ENCODE measurements at places on chromosomes 3 and 15.

DNA sequence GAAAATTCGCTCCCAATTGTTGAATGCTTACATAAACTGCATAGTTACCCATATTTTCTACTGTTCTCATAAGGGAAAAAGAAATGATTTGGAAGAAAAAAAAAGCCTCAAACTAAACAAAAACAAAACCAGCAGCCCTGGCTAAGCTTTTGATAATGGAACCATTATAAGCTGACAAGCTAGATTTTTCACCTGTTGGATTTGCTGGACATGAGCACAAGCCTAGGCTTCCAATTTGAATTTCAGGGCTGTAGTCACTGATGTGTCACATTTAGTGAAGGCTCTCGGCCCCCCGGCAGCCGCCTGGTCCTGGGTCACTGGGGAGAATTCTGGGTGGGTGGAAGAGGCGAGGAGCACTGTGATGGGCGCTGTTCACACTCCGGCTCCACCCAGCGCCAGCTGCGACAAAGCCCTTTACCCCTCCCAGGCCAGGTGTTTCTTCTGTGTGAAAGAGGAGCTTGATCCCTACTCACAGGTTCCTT lies 4.6 kb downstream of the FBXL22 start:
- DNase-seq = peak; percentile 46

DNA sequence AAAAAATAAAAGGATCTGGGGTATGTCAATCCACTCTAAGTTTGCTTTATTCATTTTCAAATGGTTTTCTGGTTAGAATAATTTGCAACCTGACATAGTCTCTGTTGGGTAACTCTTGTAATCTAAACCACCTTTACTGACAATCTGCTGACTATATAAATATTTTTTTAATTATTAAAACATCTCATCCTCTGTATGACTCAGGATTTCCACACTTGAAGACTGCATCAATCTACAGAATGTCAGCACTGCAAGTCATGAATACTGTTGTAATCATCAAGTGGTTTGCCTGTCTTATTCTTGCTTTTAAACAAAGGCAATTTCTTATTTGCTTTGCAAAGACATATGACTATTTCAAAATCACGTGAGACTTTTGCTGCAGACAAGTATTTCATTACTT lies 42.1 kb downstream of the VGLL3 start:
- no peak for DNase-seq

- DNase-seq = no peak
Measured at GRCh38 chr3:57961828-57962447, 46.3 kb upstream of the FLNB start.

GRCh38 chr3:119697394-119697793 lies 5.4 kb upstream of the CFAP91 start:
- no peak for DNase-seq

GRCh38 chr3:39541917-39542329 lies 74.4 kb downstream of the MOBP start:
- DNase-seq = peak; percentile 56

- no peak for DNase-seq
Measured at GRCh38 chr3:134427400-134428111, 53.3 kb upstream of the AMOTL2 start.

GRCh38 chr3:59717679-59718205 lies 667.9 kb upstream of the CFAP20DC start:
- DNase-seq = no peak

GRCh38 chr3:65098400-65098799 lies 410.6 kb upstream of the ADAMTS9 start:
- no peak for DNase-seq

- no peak for DNase-seq
Measured at GRCh38 chr15:36645106-36645505, 65.7 kb downstream of the CDIN1 start.

DNA sequence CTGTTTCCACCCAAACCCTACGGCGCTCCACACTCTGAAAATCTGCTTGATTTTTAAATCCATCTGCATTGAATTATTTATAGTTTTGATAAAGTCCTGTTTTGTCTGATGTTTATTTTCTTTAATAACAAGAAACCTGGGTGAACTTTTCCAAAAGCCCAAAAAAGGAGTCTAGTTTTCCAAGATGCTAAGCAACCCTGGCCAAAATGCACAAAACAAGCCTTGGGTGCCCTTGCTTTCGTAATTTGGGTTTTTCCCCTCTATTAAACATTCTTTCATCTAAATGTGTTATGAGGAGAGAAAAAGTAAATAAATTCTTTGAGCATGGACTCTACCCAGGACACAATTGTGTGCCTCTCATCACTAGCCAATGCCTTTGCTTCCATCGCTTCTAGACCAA lies 468.9 kb downstream of the MCTP2 start:
- DNase-seq = no peak

DNA sequence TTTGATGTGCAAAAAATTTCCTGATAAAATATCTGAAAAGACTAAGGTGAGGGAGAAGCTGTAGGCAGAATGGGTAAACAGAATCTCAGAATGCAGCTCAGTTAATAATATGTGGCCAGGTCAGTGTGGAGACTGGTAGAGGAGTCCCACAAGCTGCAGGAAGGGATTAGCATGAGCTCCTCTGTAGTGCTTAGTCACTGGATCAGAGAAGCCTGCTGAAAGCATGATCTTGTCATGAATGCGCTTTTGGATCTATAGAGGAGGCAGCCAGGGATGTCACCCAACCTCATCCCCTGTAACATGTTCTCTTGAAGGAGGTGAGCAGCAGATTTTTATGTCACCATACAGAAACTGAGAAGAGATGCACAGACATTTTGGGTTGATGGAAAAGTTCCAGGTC lies 1035.3 kb upstream of the GBE1 start:
- no peak for DNase-seq

DNA sequence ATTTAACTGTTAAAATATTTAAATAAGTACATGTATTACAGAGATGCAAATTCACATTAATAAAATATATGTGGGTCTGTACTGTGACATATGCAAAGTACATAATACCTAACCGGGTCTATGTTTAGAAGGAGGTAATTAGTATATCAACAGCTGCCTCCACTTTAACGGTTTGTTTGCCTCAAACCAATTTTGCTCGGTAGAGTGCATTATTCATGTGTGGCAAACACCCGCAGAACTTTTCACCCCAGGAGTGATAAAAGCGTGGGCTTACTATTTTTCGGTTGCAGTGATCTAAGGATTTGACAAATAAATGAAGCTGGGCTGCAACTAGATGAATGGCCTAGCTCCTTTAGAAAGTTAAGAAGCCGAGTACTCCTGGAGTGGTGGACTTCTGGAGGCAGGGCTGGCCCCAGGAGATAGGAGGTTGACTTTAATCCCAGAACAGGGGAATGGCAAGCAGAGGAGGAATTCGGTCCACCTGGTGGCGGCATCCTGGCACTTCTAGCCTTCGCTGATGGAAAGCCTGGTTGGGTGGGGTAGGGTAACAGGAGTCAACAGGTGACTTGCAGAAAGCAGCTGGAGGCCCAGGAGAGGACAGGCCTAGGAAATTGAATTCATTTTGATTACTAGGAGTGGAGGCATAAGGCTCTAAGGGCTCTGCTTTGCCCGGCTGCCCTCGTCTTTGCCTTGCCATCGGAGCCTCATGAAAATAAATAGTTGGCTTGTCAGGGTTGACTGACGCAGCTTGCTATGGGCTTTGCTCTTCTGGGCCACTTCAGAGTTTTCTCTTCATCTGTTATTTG lies 2.4 kb downstream of the SLCO3A1 start:
- peak; percentile 62 for DNase-seq

DNA sequence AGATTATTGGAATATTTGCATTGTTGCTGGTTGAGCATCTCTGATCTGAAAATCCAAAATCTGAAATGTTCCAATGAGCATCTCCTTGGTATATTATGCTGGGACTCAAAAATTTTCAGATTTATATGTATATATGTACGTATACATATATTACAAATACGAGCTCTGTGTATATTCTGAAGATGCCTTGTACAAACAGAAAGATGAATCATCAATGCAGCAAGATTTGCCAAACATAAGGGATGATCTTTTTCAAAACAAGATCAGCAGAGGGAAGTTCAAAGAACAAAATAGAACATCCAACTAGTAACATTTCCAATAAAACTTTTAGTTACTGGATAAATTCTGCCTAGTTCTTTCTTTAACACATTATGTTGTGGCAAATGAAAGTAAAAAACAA lies 42.5 kb downstream of the HERC1 start:
- DNase-seq = no peak

- no peak for DNase-seq
Measured at GRCh38 chr3:159978353-159978752, 10.3 kb upstream of the IL12A start.

GRCh38 chr3:27681249-27681748 lies 40.8 kb downstream of the EOMES start:
- DNase-seq = peak; percentile 29

GRCh38 chr3:196406811-196407470 lies 25.3 kb downstream of the UBXN7 start:
- DNase-seq = no peak

DNA sequence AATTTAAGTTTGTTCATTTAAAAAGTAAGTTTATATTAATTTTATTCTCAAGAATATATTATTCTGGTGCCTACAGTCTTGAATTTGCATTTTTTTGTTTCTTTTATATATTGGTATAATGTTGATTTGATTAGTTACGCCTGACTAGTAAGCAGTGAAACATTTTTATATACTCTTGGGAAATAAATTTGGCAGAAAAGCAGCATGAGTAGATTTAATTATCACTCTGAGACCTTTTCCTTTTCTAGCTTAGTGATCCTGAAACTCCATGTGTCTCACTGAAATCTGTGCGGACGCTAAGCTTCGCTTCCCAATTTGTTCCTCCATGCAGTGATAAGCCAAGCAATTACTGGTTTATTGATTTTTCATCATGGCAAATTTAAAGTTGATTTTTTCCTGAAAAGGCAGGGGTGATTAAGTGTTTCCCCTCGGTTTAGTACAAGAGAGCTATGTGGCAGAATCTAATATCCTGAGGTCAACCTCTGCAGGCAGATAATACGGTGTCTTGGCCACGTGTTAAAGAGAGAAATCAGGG lies 87.2 kb upstream of the MLF1 start:
- no peak for DNase-seq

- no peak for DNase-seq
Measured at GRCh38 chr15:48451241-48451640, 120.0 kb downstream of the DUT start.

- no peak for DNase-seq
Measured at GRCh38 chr15:66900586-66901310, 164.7 kb upstream of the SMAD3 start.

DNA sequence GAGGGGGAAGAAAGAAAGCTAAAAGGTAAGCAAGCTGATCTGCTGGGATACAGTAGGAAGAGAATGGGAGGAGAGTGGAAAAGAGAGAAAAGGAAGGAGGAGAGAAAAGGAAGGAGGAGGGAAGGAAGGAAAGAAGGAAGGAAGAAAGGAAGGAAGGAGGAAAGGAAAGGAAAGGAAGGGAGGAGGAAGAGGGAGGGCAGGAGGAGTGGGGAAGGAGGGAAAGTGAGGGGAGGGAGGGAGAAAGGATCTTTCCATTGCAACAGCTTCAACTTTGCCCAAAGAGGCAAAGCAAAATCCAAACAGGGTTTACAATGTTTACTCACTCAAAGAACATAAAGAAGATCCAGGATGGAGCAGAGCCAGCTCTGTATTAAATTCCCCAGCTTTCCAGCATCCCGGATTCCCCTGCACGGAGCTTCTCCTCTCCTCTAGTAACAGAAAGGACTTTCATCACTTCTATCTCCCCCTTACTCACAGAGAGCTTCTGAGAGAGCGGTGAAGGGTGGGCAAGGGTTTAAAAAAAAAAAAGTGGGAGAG lies 494.2 kb upstream of the PROK2 start:
- DNase-seq = no peak

GRCh38 chr3:30510596-30510995 lies 95.8 kb upstream of the TGFBR2 start:
- DNase-seq = no peak

- no peak for DNase-seq
Measured at GRCh38 chr3:60142009-60142408, 1092.2 kb upstream of the CFAP20DC start.

- no peak for DNase-seq
Measured at GRCh38 chr3:52983828-52984227, 62.0 kb downstream of the SFMBT1 start.

DNA sequence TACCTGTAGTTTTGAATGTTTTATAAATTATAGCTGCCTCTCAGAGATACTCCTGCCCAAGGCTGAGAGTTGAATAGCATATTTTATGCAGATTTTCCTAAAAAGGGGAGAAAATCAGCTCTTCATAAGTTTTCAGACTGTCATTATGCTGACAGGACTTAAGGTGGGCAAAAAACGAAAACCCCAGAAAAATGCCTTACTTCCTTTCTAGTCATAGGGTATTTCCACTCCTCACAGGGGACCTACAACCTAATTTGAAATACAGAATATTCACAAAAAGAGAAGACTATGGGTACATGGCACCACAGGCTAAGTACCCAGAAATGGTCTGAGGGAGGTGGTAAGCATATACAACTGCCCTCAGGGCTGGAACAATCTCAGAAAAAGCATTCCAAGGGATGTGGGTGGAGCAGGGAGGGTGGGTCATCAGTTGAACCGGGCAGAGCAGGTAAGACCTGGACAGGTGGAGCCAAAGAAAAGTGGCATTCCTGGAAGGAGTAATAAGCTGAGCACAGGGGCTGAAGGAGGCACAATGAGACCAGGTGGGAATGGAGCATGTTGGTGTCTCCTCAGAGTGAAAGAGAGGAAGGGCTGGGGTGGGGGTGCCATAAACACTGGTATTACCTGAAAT lies 10.6 kb upstream of the OXSR1 start:
- DNase-seq = no peak

DNA sequence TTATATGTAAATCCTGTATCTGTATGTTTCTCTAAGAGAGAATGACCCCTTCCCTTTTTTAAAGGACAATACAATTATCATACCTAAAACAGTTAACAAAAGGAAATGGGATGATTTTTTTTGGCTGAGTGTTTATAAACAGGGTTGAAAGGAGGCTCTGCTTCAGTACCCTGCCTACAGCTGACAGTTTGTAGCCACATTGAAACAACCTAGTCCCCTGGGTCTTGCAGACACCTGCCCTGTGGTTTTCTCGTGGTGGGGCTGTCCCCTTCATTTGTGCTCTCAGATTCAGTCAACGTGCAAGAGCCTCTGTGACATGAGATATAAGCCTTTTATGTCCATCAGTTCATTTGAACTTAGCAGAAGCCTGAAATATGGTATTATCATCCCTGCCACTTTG lies 2.3 kb upstream of the HMCES start:
- DNase-seq = no peak

DNA sequence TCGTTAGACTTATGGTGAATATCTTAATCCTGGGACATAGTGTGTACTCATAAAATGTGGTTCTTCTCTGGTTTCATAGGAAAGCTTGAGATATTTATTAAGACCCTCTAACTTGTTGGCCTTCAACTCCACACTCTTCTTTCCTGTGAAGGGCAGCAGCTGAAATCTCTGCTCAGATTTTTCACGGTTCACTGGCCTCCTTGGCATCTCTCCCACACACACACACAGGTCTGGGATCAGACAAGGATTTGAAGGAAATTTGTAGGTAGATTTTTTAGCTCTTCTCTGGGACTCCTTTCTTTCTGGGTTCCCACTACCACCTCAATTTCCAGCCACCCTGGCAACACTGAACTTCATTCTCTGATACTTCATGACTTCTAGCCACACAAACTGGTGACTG lies 70.2 kb downstream of the MYRIP start:
- peak; percentile 25 for DNase-seq

GRCh38 chr3:41653571-41654239 lies 308.2 kb downstream of the ULK4 start:
- no peak for DNase-seq
